ENCODE measurements at places on chromosomes 13 and 19.
A peak's percentile ranks its signal among the peaks of the same experiment; 100 is the strongest.

DNA sequence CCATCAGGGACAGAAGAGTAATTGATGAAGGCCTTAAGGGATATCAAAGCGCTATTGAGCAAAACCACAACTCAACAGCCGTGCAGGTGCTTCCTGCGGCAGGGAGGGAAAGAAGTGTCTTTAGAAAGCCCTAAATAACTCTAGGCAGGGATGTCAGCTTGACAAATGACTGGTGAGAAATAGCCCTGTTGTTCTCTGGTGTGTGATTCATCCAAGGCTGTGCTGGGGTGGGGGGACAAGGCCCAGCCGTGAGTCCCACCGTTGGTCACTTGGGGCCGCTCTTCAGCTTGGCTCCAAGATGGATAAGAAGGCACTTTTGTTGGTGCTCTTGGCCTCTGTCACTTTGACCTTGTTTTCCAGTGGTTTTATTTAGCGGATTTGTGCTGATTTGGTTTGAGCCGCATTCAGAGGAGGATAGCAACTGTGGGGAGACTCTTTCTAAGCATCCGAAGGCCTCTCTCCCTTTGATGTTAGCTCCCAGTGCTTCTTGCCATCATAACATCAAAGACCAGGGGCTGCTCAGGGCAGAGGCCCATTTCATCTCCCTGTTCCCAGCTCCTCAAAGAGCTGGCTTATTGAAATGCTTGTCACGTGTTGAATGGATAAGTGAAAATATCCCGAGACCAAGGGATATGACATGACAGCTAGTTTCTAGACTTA, 130.3 kb upstream of the SERP2 start:
- no peak for DNase-seq

DNA sequence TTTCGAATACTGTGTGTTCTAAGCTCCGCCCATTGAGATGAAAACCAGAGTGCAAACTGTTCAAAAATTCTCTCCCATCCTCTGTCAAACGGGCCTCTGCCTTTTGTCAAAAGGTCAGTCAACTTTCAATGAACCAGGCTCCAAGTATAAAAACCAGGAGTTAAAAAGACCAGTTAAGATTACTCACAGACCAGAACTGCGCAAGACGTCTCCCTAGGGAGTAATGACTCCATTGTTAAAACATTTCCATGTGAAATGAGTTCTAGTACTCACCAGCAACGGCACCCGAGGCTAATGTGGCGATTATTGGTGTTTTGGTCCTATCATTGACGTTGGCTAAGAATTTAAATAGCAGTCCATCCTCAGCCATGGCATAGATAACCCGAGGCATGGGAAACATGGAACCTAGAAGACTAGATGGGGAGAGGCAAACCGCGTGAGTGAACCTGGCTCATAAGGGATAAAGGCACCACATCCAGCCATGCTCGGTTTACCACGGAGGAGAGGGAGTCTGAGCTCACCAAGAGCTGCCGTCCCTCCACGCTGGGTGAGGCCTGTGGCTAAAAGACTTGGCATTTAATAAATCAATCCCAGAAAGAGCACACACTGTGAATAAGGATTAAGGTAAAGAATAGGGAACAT, 73.3 kb downstream of the SLC7A1 start:
- DNase-seq, result no peak

DNA sequence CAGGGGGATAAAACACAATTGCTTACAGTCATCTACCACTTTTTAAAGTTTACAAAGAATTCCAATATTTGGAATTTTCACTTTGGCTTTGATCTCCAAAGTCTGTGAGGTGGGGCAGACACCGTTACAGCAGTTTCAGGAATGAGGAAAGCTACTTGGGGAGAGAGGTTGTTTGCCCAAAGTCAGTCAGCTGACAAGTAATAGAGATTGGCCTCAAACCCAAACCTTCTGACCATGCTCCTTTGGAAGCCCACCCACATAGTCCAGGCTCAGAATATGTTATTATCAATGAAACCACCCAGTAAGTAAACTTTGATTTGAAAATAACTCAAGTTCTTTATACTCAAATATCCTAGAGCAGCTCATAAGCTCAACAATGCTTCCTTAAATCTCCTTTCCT, 29.0 kb downstream of the RXFP2 start:
- no peak for DNase-seq

GRCh38 chr19:19997656-19998268, 41.5 kb downstream of the ZNF682 start:
- DNase-seq, result peak; percentile 22

- no peak for DNase-seq
Observed at GRCh38 chr13:110993788-110994187, 78.9 kb upstream of the ANKRD10 start.

DNA sequence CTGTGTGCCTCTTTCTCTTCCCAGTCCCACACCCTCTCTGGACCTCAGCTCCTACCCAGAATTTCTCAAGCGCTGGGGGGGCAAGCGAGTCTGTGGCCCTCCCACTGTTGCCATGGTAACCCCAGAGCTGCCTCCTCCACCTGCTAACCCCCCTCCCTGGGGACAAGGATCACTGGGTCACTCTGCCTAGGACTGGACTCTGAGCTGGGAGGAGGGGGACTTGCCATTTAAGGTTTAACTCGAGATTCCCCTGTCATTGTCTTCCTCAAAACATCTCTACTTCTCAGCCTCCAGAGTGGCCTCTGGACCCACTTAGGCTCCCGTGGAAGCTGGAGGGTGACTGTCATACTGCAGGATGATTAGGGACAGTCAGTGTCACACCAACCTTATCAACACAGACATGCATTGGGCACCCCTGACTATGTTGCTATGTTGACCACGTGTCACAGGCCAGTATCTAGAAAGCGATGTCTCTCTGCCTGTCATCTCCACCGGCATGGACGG, 2.2 kb downstream of the PALM3 start:
- no peak for DNase-seq

- DNase-seq, result no peak
Observed at GRCh38 chr19:42276821-42277220, 7.8 kb downstream of the CIC start.

DNA sequence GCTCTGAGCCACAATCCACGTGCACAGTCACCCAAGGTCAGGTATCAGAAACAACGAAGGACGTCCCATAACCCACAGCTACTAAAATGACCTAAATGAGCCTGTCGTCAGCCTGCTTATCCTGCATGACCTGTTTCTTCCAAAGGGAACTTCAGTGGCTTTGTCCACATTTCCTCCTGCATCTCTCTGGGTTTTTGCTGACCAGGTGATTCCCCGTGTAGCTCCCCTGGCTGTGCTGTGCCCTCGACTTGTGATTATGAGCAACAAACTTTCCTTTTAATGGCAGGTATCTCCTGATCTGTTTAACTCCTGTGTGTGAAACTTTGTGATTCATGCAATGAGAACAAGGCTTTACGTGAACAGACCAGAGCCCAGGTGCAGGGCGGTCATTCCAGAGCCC, 81.0 kb downstream of the PEG3 start:
- no peak for DNase-seq

GRCh38 chr19:36939153-36939552, 23.0 kb downstream of the ZNF568 start:
- DNase-seq, result no peak

DNA sequence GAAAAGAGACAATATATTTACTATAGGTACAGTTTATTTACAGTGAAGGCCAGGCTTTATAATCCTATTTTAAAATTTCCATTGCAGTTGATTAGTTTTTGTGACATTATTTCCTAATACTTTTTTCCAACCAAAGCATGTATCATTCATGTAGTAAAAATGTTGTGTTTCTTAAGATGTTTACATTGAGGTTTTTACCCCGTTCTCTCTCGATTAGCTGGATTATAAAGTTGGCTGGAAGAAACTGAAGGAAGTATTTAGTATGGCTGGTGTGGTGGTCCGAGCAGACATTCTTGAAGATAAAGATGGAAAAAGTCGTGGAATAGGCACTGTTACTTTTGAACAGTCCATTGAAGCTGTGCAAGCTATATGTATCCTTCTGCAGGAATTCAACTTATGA, 21.2 kb downstream of the HNRNPM start:
- no peak for DNase-seq

DNA sequence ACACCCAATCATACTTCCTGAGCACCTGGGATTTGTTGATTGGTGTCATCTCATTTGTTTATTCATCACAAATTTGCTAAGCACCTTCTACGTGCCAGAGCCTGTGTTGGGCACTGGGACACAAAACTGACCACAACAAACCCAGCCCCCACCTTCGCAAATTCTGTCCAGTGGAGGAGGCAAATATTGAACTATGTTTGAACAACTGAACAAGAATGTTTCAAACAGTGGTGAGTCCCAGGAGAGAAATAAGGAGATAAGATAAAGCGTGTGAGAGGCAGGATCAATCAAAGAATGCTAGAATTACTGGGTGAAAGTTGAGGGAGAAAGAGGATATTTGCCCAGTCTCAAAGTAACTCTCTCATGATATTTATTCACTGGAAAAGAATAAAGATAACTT, 8.7 kb downstream of the ZNRF4 start:
- DNase-seq, result no peak

DNA sequence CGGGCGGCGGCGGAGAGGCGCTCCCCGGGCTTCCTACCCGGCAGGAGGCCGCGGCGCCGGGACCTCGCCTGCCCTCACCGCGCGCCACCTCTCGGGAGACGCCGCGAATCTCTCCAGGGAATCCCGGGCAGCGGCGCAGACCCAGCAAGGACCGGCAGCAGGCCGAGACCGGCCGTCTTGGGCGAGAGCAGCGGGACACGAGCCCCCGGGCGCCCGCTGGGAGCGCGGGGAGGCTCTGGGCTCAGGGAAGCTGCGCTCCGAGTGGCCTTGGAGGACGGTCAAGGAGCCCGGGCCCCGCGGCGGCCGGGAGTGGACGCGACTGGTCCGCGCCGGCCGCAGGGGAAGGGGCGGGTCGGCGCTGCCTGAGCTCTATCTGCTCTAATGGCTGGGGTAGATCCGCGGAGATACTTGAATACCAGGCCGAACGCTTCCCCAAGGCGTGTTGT, 14.7 kb downstream of the CDX2 start:
- DNase-seq, result no peak

DNA sequence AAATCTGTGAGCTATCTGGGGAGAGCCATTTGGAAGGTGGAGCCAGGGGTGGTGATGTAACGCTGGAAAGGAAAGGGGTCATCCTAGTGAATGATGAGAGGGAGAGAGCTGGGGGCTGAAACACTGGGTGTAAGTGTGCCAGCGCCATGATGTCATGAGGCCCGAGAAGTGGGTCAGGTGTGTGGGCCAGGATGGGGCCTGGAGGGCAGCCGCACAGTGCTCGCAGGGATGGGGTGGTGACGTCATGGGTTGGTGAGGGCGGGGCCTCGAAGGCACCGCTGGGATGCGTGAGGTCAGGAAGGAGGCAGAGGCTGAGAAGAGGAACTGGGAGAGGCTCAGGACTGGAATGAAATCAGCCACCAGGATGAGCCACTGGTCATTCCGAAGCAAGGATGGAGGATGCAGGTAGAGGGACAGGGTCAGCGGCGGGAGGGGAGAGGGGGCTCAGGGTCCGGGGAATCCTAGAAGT, 4.4 kb downstream of the CCDC61 start:
- DNase-seq, result no peak

DNA sequence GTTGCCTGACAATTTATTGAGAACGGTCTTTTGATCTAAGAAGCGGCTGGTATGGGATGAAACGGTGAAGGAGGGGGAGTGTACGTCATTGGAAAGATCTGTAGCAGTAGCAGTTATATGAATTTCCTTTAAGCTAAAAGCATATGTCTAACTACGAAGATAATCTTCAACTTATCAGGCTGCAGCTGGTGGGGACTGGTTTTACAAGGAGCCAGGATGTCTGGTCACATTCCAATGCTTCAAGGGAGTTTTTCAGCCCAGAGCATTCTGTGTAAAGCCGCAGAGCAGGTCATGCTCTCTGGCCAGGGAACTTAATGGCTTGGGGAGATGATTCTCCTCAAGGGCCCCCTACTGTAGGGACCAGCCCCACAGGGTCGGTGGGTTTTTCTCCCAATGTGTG, 29.2 kb downstream of the CLEC4M start:
- no peak for DNase-seq

Measured in activated T-cell treated with anti-CD3 and anti-CD28 coated beads for 1 hour (primary cell).